ENCODE measurements at places on chromosomes 6 and 20.

GRCh38 chr6:26173836-26174145 lies 86.6 kb downstream of the HFE start:
- no peak for DNase-seq

DNA sequence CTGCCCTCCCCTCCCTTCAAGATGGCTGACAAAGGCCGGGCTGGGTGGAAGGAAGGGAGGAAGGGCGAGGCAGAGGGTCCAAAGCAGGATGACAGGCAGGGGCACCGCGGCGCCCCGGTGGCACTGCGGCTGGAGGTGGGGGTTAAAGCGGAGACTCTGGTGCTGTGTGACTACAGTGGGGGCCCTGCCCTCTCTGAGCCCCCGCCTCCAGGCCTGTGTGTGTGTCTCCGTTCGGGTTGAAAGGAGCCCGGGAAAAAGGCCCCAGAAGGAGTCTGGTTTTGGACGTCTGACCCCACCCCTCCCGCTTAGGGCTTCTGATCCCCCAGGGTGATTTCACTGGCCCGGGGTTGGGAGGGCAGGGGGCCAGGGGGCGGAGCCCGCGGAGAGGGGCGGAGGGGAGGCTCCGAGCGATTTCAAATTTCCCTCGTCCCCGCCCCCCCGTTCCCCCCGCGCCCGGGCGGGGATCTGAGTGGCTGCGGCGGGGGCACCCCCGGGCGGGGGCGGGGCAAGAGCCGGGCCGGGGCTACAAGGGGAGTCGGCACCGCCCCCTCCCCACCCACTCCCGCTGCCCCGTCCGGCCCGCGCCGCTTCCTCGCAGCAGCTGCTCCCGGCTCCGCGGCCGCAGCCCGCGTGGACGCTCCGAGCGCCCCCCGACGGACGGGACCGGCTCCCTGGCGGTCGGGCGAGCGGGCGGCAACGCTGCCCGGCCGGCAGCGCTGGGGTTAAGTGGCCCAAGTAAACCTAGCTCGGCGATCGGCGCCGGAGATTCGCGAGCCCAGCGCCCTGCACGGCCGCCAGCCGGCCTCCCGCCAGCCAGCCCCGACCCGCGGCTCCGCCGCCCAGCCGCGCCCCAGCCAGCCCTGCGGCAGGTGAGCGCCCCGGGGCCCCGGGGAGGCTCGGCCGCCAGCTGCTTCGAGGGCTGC lies at the start of gene DNMT3B:
DNMT3B (plus strand) TSS at position 555 of the 923 bp plus-strand sequence. CDS start 17,939 bp downstream, outside the sequence.
- peak; percentile 29 for DNase-seq

GRCh38 chr6:73169633-73170032 lies 55.7 kb downstream of the KHDC1L start:
- DNase-seq: no peak

GRCh38 chr6:37182736-37183590 lies 13.0 kb downstream of the PIM1 start:
- no peak for DNase-seq

GRCh38 chr6:54646951-54647664 lies 199.5 kb upstream of the FAM83B start:
- DNase-seq: no peak

- DNase-seq: no peak
Observed at GRCh38 chr6:37559501-37559900, 59.8 kb upstream of the CCDC167 start.

DNA sequence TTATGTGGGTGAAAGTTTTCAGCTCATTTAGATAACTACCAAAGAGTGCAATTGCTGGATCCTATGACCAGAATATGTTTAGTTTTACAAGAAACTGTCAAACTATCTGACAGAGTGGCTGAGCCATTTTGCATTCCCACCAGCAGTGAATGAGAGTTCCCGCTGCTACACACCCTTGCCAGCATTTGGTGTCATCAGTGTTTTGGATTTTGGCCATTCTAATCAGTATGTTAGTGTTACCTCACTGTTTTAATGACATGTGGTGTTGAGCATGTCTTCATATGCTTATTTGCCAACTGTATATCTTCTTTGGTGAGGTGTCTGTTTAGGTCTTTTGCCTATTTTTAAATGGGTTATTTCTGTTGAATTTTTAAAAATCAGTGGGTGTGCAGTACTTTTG lies 120.9 kb downstream of the CFAP61 start:
- DNase-seq: no peak

GRCh38 chr6:38417521-38417920 lies 222.2 kb downstream of the BTBD9 start:
- no peak for DNase-seq

DNA sequence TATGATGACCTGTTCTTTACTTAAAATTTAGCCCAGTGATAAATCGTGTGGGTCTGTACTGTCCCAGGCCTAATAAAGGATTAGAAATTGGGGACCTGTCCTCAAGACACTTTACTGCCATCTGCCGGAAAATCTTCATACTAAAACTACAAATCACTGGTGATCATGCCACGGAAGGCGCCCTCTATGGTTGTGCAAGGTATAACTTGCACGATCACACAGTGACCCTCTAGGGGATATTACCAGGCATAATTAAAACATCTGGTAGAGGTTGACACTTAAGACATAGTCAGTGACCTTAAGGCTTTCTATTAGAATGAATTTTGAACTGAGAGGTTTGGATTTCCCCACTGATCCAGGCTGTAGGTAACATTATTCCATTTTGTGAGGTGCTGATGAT lies 172.6 kb downstream of the BMP2 start:
- DNase-seq: no peak

GRCh38 chr20:25584905-25585704 lies at the start of gene NINL:
TSS of gene NINL (minus strand) at chr20:25585531. CDS start at chr20:25526587, 58,944 bp downstream.
- no peak for DNase-seq

DNA sequence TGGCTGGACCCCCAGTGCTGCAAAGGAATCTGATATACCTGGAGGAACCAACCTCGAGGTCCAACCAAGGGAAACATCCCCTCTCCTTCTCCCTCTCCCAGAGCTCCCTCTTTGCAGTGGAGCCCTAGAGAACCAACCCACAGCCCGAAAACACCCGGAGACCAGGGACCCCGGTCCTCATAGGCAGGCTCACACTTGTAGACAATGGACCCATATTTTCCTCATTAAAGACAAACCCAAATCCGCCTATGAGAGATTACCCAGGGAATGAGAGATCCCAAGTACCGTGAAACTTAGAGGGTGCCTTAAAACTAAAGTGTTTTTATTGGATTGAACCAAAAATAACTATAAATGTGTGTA lies 9.6 kb upstream of the FOXF2 start:
- DNase-seq: no peak

- DNase-seq: no peak
Observed at GRCh38 chr6:7003041-7003440, 104.7 kb upstream of the RREB1 start.

- no peak for DNase-seq
Observed at GRCh38 chr6:26472549-26473290, 15.0 kb downstream of the BTN2A1 start.

- no peak for DNase-seq
Observed at GRCh38 chr6:38261626-38262025, 378.1 kb downstream of the BTBD9 start.

- no peak for DNase-seq
Observed at GRCh38 chr20:20895537-20895936, 183.1 kb upstream of the RALGAPA2 start.

GRCh38 chr20:34220561-34220960 lies 20.7 kb upstream of the ASIP start:
- no peak for DNase-seq

DNA sequence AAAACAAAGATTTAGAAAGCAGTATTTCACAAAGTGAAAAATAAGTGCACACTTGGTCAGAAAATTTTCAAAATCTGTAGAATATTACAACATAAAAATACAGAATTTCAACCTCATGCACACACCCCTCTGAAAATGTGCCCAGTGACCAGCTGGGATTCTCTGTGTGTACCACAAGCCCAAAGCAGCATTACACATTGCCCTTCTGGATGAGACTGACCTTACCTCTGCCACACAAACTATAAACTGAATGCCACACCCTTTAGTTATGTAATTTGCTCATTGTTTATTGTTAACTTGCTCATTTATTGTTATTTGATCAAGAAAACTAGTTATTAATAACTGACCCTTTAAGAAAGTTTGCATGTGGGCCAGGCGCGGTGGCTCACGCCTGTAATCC lies 303.0 kb downstream of the FOXC1 start:
- no peak for DNase-seq

GRCh38 chr20:53561505-53561904 lies 32.1 kb downstream of the ZNF217 start:
- DNase-seq: no peak

GRCh38 chr20:62831854-62832211 lies 15.0 kb downstream of the COL9A3 start:
- no peak for DNase-seq

- DNase-seq: no peak
Observed at GRCh38 chr20:24683676-24684075, 214.2 kb downstream of the SYNDIG1 start.

DNA sequence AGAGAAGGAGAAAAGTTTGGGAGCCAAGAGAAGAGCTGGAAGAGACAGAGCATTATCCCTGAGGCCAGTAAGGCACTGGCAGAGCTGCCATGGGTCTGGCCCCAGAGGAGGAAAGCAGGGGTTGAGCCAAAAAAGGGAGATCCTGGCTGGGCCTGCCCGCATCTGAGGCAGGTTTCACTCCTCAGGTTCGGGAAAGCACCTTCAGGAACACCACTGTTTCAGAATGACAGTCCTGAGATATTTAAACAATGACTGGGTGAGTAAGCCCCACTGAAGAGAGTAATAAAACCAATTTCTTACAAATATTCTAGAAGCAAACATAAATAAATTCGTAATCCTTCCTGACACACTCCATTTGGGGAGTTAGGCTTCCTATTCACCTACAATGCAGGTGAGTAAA lies 152.2 kb downstream of the BACH2 start:
- no peak for DNase-seq

- no peak for DNase-seq
Observed at GRCh38 chr20:58399926-58400325, 10.9 kb downstream of the VAPB start.

DNA sequence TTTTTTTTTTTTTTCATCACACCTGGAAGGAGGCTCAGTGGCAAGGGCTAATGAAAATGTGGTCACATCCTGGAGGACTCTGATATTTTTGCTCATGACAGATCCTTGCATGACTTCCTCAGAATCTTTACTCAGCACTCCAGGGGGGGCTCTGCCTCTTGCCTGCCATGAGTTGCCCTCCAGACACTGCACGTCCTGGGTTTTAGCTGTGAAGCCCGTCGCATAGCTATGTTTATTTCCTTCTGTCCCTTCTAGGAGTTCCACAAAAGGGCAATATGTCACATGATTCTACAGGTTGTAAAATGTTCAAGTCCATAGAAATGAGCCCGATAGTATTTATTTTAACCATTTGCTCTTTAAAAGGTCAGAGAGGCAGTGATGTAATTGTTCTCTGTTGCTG lies 18.2 kb downstream of the MAS1 start:
- no peak for DNase-seq

DNA sequence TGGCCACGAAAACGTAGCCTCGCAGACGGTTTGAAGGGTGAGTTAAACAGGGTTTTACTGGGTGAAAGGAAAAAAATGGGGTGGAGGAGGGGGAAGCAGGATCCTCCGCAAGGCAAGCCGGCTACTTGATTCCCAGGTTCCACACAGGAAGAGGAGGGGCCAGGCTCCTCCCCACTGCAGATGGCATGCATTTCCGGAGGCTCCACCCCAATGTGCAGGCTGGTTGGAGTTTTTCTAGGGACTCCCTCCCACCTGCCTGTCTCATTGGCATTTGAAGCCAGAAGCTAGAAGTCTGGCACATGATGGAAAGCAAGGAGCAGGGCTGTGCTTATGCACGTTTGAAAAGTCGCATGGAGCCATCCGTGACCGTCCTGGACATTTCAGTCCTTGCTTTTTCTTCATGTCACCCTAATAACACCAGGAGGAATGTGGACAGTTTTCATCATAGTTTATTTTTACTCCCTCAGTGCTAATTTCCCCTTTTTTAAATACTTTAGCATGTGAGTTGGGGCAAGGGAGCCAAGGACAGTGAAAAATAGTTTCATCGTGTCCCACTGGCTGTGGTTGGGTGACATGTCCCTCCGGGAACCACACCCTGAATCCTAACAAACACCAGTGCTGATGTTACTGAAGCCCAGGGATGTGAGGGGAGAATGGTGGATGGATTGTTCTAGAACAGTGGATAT lies 100.1 kb upstream of the INSM1 start:
- no peak for DNase-seq

DNA sequence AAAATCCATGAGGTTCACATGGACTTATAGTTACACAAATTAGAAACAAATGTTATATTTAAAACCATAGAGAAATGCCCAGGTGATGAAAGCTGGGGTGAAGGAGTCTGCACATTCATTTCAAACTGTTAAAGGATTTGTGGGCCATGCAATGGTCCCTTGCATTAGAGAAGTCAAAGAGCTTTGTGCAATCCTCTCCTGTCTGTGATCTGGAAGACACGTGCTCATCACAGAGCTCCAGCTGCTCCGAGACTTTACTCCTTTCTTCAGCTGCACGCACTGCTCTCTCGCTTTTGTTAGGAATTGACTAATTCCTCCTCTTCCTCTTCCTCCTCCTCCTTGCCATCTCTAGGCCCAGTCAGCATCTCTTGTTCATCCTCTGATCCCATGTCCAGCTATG lies 4.1 kb upstream of the AIF1 start:
- no peak for DNase-seq

- DNase-seq: no peak
Observed at GRCh38 chr6:88867841-88868731, 95.3 kb downstream of the RNGTT start.
